ENCODE measurements at places on chromosomes 4 and X.

GRCh38 chr4:85779165-85779564, 304.2 kb downstream of the ARHGAP24 start:
- DNase-seq = no peak

GRCh38 chr4:37852376-37852775, 25.9 kb downstream of the PGM2 start:
- no peak for DNase-seq

DNA sequence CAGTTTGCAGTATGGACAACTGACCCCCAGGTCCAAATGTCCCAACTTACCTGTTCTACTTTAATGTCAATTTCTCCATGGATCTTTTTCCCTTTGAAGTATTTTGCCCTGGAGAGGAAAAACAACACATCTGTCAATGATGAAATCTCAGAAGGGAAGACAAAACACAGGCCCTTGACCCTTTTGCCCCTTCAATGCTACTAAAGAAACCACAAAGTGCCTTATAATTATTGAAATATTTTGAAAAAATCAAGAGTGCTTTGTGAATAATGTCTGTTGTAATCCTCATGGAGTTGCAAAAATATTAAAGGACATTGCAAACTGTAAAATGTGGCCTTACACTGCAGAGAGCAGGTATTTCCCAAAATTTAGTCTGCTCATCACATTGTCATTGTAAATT, 12.6 kb downstream of the SYN1 start:
- DNase-seq = no peak

- no peak for DNase-seq
Measured at GRCh38 chrX:136369377-136369776, 68.6 kb downstream of the ADGRG4 start.

DNA sequence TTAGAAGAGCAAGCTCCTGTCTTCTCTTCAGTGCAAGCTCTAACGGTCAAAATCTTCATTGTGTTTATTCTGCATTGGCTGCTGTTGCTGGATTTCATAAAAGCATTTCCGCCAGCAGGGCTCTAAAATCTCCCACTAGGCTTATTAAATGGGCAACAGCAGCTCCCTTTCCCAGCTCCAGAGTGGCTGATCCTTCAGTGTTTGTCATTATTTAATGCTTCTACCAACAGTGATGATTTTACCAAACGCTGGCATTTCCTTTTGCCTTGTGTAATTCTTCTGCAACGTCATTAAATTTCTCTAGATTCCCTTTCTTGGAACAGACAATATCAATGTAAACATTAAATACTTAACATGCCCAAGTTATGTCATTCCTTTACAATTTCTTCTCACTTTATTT, 20.1 kb downstream of the SLC7A11 start:
- no peak for DNase-seq
